Naive thymus-derived CD8-positive, alpha-beta T cell (primary cell): ENCODE measurements at places on chromosomes 3 and 15.

GRCh38 chr15:93929375-93930094 lies 301.8 kb upstream of the MCTP2 start:
- no peak for DNase-seq

- no peak for DNase-seq
These were observed 58.1 kb upstream of the LCTL start for GRCh38 chr15:66623801-66624453.

DNA sequence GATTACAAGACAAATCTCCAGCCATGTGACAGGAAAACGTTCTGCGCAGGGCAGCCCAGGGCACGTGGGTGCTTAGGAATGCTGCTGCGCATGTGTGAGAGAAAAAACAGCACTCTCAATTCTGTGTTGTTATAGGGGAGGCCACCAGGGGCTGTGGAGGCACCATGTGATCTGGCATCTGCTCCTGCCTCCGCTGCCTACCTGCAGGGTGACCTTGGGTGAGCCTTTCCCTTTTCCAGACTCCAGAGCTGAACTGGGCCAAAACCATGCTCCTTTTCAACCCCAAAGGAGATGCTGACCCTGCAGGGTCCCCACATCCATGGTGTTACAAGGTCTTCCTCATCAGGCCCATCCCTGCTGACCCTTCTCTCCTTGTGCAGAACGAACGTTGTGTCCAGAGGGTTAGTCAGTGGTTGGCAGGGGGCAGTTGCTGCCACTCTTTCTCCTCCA lies 81.5 kb upstream of the RASGRF1 start:
- no peak for DNase-seq

DNA sequence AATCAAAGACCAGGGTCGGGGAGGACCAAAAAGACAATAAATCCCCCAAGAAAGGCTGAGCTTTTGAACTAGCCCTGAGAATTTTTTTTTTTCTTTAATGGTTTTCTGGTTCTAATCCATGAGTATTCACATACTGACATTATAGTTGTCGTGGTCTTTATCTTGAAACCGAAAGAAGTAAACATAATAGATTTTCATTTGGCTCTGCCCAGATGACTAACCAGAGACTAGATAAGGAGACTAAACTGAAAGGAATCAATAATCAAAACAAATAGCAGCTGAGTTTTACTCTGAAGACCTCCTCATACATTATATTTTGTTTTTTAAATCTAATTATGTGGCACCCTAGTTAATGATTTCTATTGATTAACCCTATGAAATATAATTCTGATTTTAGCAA lies 381.4 kb downstream of the CNTN3 start:
- DNase-seq, result no peak

DNA sequence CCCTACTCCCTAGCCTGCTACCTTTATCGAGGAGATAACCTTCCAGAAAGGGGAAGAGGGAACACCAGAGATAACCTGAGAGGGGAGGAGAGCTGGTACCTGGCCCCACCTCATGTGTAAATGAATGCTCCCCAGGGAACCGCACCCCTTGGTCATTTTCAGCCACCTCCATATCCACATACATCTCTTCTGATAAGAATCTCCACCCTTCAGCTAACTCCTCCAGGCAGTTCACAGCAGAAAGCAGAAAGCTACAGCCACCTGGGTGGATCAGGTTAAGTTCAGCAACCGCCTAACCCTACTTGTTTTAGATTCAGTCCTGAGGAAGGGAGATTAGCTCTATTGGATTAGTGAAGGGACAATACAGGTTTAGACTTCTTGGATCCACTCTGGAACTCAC lies 38.0 kb upstream of the TIMP4 start:
- no peak for DNase-seq

DNA sequence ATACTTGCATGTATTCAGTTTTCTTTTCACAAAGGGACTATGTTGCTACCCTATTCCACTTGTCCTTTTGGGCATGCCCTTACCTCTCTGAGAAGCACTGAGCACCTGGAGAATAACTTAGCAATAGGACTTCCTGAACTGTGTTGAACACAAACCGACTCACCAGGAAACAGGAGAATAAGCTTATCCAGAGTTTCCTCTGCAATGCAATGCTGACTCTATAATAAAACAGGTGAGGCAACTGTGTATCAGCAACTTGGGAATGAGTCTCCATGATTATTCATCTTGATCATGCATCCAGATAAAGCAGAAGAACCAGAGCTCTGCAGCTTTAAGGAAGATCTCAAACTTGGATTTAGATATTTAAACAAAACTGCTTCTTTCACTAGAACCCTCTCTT lies 806.5 kb downstream of the IGSF11 start:
- no peak for DNase-seq

DNA sequence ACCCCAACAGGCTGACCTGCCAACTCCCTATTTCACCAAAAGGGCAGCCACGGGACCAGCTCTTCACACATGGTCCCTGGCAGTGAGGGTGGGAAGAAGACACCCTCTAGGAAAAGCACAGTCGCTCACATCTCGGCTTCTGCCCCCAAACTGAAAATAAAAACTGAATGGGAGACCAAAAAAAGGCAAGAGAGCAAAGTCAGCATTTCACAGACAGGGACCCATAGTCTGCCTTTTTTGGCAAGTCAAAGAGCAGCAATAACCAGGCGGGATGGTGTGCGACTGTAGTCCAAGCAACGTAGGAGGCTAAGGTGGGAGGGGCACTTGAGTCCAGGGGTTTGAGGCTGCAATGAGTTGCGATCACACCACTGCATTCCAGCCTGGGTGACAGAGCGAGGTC lies 154.1 kb downstream of the ADAMTS17 start:
- no peak for DNase-seq

- no peak for DNase-seq
These were observed 26.2 kb upstream of the SPTBN5 start for GRCh38 chr15:41919954-41920538.

- DNase-seq, result no peak
These were observed 35.7 kb upstream of the PRR20G start for GRCh38 chr3:127323581-127323980.

DNA sequence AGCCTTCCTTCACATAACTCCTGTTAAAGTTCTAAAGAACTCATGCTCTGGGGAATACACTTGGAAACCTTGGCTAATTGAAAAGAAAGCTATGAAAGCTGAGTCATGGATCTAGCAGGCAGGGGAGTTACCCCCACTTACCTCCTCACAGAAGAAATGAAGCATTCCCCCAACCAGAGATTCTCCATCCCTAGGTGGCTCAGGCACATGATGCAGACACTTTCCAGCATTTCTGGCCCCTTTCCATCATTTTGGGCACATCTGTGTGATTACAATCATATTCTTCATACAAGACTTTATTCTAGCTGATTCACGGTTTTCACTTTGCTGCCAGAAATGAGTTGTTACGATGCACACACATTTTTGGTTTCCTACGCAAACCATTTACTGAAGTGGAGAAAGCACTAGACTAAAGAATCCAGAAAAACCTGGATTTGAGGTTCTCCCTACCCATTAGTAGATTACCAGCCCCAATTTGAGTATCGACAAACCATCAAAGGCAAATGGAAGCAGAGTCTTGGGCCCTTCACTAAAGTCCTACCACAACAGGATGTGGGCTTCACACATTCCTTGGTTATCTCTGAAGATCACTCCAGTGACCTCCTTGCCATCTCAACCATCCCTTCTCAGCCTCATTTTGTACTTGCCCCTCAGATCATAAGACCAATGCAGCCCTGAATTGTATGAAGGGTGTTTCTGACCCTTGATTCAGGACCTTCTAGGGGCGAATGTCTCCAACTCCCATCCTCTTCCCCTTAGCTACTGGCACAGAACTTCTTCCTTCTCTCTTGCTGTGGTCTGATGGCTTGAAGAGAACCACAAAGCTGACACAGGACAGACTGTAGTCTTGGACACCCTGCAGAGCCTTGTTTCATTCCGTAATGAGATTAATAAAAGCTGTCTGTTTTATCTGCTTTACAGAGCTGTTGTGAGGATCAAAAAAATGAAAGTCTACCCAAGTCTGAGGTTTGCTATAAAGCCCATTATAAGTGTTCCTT lies 42.5 kb upstream of the SNRK start:
- DNase-seq, result peak; percentile 20

- DNase-seq, result no peak
These were observed 101.2 kb upstream of the TP63 start for GRCh38 chr3:189529889-189530471.

GRCh38 chr3:177451864-177452830 lies 254.9 kb upstream of the TBL1XR1 start:
- DNase-seq, result no peak

- no peak for DNase-seq
These were observed 462.0 kb downstream of the PDCD6IP start for GRCh38 chr3:34260271-34261000.

GRCh38 chr15:75620841-75621391 lies 4.6 kb downstream of the SNUPN start:
- no peak for DNase-seq

GRCh38 chr3:134991472-134992010 lies 196.5 kb downstream of the EPHB1 start:
- no peak for DNase-seq

DNA sequence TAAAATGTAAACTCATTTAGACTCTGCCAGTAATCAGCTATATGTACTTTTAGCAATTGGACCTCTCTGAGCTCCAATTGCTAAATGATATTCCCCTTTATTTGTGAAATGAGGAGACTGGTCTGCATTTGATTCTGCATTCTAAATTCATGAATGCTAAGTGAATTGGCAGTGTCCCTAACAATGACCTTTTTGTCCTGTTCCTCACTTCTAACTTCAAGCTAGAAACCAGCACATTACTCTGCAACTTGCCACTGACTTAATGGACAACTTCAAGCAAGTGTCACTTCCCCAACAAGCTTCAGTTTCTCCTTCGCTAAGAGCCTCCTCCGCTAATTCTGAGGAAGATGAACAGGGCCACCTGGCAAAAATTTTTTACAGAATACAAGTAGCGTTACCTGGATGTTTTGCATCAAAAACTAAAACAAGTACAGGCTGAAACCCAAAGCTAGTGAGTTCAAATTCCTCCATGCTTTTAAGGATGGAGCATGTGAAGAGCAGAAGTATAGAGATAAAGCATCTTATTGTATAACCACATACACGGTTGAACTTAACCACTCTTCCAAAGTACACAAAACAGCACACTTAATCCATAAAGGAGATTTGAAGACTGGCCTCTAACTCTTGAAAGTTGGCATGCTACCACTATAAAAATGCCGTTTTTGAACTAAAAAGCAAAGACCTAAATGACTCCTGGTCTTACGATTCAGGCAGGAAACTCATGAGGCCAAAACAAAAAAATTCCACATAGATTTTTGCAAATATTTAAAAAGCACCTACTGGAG lies 207.6 kb downstream of the MAGI1 start:
- no peak for DNase-seq

- no peak for DNase-seq
These were observed 42.1 kb downstream of the GOLGA6A start for GRCh38 chr15:74040109-74040850.

GRCh38 chr3:58218904-58219303 lies 8.1 kb upstream of the DNASE1L3 start:
- DNase-seq, result no peak

DNA sequence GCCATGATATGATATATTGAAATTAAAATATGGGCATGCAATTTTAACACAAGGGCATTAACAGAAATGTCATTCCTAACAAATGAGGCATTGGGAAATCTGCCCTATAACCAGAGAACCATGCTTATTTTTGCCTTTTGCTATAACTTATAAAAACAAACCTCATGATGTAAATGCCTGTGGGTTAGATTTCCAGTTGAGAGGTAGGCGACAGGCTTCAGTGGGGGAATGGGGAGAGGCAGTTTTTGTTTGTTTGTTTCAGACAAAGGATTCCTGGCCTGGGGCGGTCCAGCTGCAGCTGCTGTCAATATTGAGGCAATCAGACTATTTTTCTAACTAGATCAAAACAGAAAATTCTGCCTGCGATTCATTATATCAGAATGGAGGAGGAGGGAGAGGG lies 490.4 kb upstream of the CFAP20DC start:
- no peak for DNase-seq
